NCI-H187 (cell line): ENCODE measurements at places on chromosomes 3 and 15.
A peak's percentile ranks its signal among the peaks of the same experiment; 100 is the strongest.

GRCh38 chr3:25021816-25022215 is 406.2 kb upstream of the RARB start:
- DNase-seq = no peak

- no peak for DNase-seq
Observed at GRCh38 chr15:100729461-100729860, 127.1 kb downstream of the ASB7 start.

DNA sequence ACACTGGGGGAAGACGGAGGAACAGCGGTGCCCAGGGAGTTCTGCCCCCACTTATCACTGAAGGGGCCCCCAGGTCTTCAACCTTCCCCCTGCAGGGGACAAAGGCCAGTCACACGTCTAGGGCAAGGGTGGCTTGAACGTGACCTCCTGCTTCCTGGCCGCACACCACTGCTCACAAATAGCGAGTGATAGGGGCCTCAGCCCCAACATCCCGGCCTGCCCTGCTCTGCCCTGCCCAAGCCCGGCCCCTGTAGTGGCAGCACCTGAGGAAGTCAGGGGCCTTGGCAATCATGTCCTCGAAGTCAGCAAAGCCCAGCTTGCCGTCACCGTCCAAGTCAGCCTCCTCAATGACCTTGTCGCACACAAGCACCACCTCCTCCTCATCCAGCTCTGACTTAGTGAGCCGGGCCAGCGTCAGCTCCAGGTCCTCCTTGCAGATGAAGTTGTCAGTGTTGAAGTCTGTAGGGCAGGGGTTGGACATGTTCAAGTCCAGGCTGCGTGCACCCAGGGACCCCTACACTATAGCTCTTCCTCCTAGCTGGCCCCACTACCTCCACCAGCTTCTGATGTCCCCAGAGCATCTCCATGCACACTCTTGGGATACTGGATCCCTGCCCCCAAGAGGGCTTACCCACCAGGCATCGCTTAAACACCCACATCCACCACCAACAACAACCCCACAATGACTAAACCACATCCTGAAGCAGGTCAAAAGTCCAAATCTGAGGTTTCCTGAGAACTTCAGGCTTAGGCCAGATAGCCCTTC is 13.3 kb downstream of the SH2D7 start:
- no peak for DNase-seq

GRCh38 chr15:83458381-83458780 is 11.2 kb downstream of the SH3GL3 start:
- DNase-seq = no peak

GRCh38 chr3:179695672-179696313 is 43.0 kb downstream of the USP13 start:
- no peak for DNase-seq

DNA sequence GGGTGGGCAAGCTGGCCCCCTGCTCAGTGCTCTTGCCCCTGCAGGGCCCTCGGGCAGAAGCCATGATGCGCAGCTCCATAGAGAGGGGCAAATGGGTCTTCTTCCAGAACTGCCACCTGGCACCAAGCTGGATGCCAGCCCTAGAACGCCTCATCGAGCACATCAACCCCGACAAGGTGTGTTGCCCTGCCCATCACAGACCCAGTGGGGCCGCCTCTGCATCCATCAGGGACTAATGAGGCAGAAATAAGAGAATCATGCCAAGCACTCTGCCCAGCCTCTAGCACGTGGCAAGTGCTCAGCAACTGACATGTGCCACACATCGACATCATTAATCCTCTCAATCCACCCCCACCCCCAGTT is 49.4 kb downstream of the SEMA3G start:
- no peak for DNase-seq

DNA sequence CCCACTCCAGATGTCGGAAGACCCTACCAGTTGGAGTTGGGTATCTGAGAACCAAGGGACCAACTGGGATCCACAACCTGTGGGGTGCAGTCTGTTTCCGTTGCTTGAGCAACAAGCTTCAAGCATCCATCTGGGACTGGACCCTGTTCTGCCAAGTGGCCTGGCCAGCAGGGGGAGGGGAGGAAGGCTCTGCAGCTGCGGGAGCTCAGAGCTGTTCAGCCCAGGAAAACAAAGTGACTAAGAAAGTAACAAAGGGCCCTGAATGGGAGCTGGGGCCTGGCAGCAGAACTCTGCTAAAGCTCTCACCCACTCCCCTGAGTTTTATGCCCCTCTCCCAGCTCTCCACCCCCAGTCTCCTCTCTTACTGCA is 2.7 kb downstream of the TYRO3 start:
- DNase-seq = no peak

DNA sequence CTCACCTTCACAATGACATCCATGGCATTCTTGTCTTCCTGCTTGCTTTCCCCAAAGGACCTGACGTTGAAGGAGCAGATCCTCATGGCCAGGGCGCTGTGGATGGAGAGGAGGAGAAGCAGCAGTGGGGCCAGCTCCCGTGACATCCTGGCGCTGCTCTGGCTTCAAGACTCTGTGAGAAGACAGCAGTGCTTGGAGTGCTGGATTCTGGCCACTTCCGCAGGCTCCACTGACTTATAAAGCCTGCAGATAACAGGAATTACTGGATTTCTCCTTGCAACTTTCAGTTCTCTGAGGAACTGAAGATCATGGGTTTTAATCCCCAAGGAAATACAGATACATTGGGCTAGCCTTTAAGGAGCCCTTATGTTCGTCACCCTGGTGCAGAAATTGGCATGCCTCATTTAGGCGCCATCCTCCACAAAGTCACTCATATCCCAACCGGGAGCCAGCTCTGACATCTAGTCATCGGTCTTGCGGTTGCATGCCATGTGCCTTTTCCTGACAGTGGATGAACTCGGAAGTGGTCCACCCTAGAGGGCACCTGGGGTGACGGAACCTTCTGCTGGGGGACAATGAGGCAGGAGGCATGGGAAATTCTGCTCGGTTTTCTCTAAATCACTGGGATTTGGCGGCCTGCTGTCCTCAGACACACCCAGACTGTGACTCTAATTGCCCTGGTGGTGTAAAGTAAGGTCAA is at the start of gene DNASE1L3:
Gene DNASE1L3 (minus strand): TSS at position 212 of the 700 bp plus-strand sequence. CDS start 66 bp downstream, at position 146.
- no peak for DNase-seq

GRCh38 chr15:41424809-41425208 is 7.9 kb downstream of the RTF1 start:
- no peak for DNase-seq

DNA sequence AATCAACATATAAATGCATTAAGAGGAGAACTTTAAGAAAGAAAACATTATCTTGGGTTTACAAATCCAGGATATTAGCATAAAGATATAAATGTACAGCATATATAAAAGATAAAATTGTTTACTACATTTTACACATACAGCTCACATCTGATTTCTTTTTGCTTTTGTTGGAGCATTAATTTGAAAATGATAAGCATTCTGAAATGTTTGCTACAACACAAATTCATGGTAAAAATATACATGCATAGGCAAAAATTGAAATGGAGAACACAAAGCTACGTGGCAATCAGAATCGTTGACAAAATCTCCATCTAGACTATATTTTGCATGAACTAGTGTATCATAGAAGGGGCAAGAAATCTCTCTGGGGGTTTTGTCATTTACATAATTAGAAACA is 159.1 kb downstream of the TIGIT start:
- DNase-seq = no peak

- no peak for DNase-seq
Observed at GRCh38 chr15:35496585-35496984, 49.4 kb downstream of the DPH6 start.

DNA sequence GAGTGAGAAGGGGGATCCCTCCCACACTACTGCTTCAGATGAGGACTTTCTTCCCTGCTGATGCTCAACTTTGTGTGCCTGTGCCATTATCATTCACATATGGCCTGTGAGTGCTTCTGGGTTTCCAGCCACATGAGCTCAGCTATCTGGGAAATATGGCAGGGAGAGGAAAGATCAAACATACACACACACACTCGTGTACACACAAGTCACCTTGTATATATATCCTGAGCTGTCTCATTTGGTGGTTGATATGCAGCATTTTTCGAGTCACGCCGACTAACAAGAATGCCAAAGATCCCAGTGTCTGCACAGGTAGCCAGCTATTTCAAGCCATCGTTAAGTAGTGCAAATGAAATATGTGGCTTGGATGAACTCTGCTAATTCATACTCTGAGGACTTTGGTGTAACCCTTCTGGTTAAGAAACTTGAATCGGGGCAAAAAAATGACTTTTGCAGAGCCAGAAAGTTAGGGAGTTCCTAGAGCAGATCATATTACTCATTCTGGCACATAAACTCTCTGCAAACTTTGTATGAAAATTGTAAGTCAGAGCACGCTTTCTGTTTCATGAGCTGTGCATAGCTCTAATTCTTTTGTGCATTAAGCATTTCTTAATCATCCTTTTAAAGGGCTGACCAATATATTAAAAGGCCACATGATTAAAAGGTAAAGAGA is 24.9 kb upstream of the WNT5A start:
- no peak for DNase-seq

DNA sequence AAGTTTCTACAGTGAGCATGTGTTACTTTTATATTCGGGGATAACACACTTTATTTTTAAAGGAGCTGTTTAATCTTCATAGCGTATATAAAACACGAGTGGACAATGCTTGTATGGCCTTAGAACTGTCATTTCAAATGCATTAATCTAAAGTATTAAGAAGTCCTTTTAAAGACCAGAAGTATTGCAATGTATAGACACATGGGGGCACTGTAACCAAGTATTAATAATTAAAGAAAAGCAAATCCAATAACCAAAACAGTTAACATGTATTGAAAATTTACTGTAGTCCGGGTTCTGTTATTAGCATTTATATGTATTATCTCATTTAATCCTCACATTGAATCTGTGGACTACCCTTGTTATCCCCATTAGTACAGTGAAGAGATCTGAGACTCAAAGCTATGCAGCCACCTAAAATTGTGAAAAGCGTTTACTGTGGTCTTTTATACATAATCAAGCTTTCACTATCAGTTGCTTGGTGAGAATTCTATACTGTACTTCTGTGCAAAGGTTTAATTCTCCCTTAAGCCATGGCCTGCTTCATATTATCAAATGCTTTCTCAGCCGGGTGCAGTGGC is 10.1 kb downstream of the ARL14 start:
- no peak for DNase-seq

- no peak for DNase-seq
Observed at GRCh38 chr15:84934942-84935729, 46.5 kb upstream of the PDE8A start.

DNA sequence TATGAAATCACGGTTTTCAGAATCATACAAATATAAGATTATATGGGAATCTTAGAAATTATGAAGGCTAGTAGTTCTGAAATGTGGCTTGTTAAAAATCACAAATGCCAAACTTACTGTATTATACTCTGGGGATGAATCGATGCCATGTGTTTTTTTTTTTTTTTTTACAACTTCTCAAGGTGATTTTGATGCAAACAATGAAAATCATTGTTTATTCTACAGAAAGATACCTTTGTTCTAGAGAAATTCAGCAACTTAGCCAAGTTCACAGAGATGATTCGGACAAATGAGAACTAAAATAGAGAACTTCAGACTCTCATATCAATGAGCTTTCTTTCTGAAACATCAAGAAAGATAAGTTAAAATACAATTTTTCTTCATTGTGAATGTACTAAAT is 92.0 kb downstream of the ZPLD1 start:
- DNase-seq = no peak

GRCh38 chr3:87595798-87596197 is 319.4 kb upstream of the POU1F1 start:
- no peak for DNase-seq

- no peak for DNase-seq
Observed at GRCh38 chr3:152444029-152444641, 175.4 kb downstream of the MBNL1 start.

- DNase-seq = no peak
Observed at GRCh38 chr3:115518100-115518852, 105.0 kb upstream of the GAP43 start.

GRCh38 chr15:93983526-93983925 is 247.8 kb upstream of the MCTP2 start:
- no peak for DNase-seq

- DNase-seq = no peak
Observed at GRCh38 chr3:74630602-74631001, 16.1 kb upstream of the CNTN3 start.

- DNase-seq = no peak
Observed at GRCh38 chr3:124928333-124929202, 6.0 kb downstream of the MUC13 start.

GRCh38 chr3:51984269-51984647 is 923 bp downstream of the ACY1 start:
- DNase-seq = no peak

GRCh38 chr3:132006605-132007204 is 28.1 kb downstream of the CPNE4 start:
- DNase-seq = peak; percentile 6

- DNase-seq = no peak
Observed at GRCh38 chr3:121957674-121958415, 63.6 kb downstream of the SLC15A2 start.

- no peak for DNase-seq
Observed at GRCh38 chr15:67127965-67128364, 62.6 kb downstream of the SMAD3 start.

GRCh38 chr3:79184251-79184650 is 583.5 kb downstream of the ROBO1 start:
- DNase-seq = no peak

- no peak for DNase-seq
Observed at GRCh38 chr15:61122647-61123375, 106.3 kb downstream of the RORA start.

DNA sequence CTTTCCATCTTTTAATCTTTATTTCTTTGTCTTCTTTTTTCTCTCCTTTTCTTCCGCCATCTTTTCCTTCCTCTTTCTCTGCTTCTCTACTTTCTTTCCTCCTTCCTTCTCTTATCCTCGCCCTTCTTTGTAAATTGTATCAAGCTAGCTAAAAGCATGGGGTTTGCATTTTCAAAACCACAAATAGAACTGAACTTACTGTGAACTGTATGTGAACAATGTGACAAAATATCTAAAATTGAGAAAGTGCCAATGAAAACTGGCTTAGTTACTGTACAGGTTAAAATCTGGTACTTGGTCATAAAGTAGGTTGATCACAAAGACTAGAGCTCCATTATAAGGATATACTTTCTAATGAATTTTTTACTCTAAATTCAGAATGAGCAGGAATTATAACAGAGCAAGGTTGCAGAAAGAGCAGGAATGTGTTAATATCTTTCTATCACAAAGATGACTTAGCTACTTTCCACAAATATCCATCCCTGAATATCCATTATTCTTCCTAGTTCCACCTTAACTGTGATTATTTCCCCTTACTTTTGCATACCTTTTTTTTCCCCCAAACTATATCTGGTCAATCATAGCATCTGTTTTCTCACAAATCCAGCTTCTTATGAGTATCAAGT is 122.4 kb downstream of the LSAMP start:
- no peak for DNase-seq

DNA sequence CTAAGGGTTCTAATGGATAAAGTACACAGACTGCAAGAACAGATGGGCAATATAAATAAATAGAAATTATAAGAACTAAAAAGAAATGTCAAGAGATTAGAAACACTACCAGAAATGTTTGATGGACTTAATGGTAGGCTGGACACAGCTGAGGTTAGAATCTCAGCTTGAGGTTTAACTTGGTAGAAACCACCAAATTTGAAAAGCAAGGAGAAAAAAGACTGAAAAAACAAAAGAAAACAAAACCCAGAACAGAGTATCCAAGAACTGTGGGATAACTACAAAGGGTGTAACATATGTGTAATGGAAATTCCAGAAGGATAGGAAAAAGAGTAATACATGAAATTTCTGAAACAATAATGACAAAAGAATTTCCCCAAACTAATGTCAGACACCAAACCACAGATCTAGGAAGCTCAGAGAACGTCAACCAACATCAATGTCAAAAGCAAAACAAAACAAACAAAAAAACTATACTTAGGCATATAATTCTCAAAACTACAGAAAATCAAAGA is 35.0 kb downstream of the RFX7 start:
- DNase-seq = no peak

- DNase-seq = no peak
Observed at GRCh38 chr15:60047701-60048100, 43.6 kb downstream of the FOXB1 start.
